Activated T-helper 1 cell treated with Interleukin-2 at 50 U/mL for 16 hours (primary cell): ENCODE measurements at places on chromosomes 1 and 21.

DNA sequence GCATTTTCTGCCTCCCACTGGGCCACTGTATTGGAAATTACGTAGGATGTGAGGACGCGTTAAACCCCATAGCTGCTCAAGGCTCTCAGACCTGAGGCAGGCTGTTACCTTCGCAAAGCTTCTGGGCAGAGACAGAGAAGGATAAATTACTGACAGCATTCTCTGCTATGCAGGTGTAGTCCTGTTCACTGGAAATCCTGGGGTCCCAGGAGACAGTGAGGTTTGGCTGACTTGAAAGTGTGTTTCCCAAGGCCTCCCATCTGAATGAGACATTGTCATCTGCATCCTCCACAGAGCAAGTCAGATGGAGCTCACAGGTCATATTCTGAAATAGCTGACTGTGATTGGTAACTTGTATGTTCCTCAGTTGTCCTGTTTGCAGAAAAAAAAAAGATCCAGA, 32.0 kb downstream of the SLAMF6 start:
- DNase-seq, result no peak

DNA sequence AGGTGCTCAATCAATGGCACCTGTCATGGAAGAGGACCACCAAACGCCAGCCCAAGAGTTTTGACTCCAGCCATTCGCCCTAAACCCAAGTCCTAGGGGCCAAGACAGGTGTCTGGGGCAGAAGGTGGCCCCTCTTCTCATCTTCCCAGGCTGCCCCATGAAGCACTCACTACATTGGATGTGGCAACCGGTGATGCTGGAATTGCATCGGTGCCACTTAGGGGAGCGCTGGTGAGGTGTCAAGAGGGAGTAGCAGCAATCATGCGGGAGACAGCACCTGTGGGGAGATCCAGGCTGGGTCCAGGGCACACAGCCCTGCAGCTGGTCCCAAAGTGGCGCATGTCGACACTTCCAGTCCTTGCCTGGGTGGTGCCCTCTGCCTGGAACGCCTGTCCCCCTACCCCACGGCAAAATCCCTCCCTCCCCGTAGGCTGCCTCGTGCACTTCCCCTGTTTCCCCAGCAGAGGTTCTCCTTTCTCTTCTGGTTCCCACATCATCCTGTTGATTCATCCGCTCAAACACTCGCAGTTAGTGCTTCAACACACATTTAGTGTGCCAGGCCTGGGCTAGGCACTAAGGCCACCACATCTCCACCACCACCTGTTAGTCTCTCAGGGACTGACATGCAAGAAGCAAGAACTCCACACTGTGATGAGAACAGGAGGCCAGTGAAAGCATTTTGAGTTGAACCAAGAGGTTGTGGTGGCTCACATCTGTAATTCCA, 18.5 kb downstream of the PLA2G2D start:
- DNase-seq, result no peak

DNA sequence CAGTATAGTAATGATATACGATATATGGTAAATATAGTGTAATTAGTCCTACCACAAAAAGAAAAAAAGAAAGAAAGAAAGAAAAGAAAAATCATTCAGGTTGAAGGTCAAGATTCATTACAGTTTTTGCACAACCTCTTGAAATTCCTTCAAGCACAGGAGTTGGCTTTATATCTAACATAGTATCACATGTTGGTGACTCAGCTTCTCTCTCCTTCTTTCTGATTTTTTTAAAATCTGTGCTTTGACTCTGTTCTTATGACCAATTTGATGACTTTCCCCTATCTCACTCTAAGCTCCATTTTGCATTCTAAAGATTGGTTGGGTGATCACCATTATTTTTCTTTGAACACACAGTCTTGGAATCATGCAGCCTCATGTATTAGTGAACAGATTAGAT, 148.2 kb upstream of the COL11A1 start:
- no peak for DNase-seq

GRCh38 chr1:41529621-41530395, 45.3 kb upstream of the EDN2 start:
- DNase-seq, result no peak

DNA sequence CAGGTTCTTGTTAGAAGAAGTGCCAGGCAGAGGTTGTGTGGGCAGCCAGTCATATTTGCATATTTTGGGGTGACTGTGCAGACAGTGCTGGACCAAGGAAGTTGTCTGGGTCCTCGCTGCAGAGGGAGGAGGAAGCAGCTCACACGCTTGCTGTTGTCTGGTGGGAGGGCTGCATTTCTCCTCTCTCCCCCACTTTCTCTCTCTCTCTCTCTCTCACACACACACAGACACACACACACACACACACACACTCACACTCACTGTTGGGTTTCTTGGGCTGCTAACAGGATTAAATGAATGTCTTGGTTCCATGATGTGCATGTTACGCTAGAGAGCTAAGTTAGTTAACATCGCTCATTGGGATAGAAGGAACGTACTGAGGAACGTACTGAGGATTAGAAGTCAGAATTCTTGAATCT, 72.9 kb downstream of the AGPAT3 start:
- no peak for DNase-seq

DNA sequence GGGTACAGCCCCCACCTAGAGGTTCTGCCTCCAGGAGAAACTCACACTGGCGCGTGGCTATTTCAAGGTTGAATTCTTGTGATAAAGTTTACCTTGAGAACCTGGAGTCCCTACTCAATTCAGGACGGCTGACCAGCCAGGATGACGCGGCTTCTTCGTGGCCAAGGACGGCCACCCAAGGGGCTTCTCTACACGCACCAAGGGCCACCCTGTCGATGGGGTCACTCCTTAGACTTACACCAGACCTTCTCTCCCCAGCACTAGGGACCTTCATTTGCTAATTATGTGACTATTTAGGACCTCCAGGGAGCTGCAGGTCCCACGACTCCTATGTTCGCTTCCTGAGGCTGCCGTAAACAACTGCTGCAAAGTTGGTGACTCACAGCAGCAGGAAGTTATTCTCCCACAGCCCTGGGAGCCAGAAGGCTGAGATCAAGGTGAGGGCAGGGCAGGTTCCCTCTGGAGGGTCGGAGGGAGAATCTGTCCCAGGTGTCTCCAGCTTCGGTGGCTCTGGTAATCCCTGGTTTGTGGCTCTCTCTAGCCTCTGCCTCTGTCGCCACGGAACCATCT, 135.9 kb downstream of the NPHP4 start:
- DNase-seq, result no peak

- DNase-seq, result no peak
Observed at GRCh38 chr1:98763488-98764150, 102.1 kb downstream of the SNX7 start.

DNA sequence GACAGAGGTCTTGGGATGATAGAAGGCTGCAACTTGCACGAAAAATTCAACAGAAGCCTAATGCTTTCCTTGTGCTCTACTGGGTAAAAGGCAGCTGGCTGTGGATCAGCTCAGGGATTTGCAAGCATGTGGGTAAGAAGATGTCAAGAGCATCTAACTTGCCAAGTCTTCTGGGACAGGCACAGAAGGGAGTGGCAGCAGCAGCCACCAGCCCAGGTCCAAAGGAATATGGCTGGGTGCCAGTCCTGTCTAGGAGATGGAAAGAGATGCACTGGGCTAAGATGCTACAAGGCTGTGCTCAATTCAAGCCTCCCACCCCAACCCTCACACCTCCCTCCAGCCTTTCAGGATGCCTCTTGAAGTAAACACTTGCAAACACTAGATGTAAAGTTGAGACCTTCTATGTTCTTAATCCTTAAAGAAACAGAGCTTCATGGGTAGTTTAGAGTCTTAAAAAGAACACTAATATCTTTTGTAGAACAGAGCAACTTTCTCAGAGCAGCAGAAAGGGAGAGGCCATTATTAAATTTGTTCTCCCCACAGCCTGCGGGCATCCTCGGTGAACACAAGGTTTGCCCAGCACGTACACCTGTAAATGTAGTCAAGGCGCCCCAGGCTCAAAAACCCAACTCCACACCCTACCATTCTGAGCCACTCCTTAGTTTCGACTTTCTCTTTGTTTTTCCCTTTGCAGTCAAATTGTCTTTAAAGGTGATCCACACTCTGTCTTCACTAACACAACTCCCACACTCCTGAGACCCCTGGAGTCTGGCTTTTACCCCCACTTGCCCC, 64.6 kb upstream of the BCAR3 start:
- DNase-seq, result no peak

GRCh38 chr1:2429780-2430591, 17.6 kb upstream of the PEX10 start:
- no peak for DNase-seq

GRCh38 chr1:113849072-113849471, 22.4 kb downstream of the PTPN22 start:
- DNase-seq, result no peak

GRCh38 chr1:79128722-79129121, 122.2 kb upstream of the ADGRL4 start:
- no peak for DNase-seq

GRCh38 chr1:209434066-209434465, 149.4 kb upstream of the CAMK1G start:
- no peak for DNase-seq

DNA sequence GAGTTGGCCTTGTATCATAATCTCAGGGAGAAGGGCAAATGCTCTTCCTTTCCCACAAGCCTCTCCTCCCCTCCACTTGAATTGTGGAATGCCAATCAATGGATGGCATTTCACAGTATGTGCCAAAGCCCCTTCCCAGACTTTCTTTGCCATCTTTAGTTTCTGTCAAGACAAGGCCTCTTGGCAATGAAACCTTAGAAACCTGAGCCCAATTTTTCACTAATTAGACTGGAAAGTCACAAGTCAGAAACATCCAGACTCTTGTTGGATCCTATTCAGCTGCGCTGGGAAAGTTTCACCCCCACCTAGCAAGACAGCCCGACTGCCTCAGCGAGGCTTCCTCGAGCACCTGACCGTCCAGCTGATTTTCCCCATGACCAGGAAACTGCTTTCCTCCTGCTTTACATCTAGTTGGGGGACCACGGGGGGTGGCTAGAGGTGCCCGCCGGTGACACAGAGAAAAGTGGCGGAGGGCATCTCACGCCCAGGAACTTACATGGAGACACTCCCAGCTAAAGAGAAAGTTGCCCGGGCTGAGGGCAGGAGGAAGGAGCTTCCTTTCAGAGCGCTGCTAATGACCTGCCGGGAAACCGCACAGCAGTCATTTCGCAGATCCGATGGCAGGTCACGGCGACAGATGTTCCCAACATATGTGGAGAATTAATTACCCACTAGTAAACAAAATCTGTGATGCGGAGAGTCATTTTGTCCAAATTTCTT, 302.6 kb upstream of the RRP15 start:
- DNase-seq, result no peak

- DNase-seq, result no peak
Observed at GRCh38 chr1:172229942-172230341, 190.5 kb upstream of the C1orf105 start.

GRCh38 chr1:205656236-205656635, 24.1 kb downstream of the SLC45A3 start:
- DNase-seq, result no peak

- DNase-seq, result no peak
Observed at GRCh38 chr1:14804626-14805025, 206.1 kb downstream of the KAZN start.

- DNase-seq, result no peak
Observed at GRCh38 chr1:2465371-2466269, 10.5 kb upstream of the PLCH2 start.

DNA sequence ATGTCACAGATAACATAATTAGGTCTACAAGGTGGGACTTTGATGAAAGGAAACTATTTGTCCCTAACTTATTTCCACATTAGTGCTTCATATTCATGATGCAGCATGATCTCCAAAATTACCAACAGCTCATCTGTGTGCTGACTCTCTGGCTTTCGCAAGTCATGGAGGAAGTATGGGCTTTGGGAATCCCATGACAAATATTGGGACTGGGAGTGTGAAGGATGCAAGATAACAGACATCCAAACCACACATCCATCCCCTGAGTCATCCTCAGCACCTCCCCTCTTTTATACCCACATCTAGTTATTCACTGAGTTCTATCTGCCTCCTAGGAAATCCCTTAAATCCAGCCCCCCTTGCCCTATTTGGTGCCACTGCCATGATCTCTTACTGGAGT, 102.8 kb upstream of the COL24A1 start:
- no peak for DNase-seq

GRCh38 chr1:12587981-12588640, 29.9 kb downstream of the DHRS3 start:
- DNase-seq, result no peak

DNA sequence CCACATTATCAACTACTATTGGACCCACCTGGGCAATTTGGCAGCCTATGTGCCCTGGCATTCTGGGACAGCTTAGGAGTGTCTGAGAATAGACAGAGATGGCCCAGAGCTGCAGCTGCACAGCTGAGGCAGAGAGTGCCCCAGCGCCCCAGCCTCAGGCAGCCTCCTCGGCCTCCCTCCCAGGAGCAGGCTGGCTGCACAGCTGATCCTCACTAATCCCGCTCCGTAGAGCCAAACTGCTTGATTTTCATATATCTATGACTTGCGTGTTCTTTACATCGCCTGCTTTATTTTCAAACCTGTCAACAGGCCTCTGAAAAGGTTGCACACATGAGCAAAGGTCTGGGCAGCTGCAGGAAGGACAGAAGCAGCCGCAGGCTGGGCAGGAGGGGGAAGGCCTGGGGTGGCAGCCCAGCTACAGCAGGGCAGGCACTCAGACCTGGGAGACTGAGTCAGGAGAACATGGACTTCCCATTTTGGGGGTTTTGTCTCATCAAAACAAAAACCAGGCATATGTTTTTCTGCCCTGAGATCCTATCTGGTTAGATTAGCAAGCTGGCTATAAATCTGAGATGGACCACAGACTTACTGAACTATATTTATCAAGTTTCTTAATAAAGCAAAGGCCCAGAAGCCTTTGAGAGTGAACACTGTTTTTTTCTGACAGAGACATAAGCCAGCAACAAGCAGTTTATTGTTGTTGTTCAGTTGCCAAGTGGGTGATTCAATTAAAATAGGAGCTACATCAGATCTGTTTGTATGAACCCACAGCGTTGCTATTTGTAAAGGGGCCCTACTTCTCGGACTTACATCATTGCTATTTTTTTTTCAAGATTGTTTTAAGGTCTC, 301.8 kb upstream of the DUSP10 start:
- DNase-seq, result no peak

- DNase-seq, result no peak
Observed at GRCh38 chr1:179200586-179200985, 28.9 kb downstream of the ABL2 start.

DNA sequence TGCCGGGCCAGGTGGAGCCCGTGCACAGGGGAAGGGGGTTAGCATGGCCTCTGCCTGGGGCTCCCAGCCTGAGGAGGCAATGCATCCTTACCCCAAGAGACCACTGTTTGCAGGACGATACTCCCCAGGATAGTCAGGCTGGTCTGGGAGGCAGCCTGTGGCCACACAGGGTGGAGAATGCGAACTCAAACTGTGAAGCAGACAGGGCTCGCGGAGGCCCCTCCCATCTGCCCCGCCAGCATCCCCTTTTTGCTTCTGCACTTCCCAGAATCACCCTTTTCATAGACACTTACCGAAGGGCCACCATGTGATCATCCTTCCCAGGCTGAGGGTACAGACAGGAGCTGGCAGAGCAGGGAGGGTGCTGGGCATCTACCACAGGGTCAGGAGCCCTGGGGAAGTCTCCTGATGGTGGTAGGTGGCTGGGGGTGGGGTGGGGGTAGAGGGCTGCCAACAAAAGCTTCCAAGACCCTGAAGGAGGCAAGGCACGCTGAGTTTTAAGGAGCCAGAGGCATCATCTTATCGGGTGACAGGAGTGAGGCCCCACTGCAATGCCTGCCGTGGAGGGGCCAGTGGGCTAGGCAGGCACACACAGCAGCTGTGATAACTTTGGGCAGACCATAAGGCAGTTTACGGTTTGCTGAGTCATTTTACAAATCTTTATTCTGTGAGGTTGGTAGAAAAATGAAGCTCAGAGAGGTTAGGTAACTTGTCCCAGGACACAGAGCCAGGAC, 31.3 kb upstream of the BTG2 start:
- no peak for DNase-seq

- DNase-seq, result no peak
Observed at GRCh38 chr1:17686258-17686657, 68.9 kb upstream of the ACTL8 start.
